ENCODE measurements at places on chromosomes 12 and 14.
A peak's percentile ranks its signal among the peaks of the same experiment; 100 is the strongest.

GRCh38 chr12:119016715-119017114, 35.4 kb downstream of the SRRM4 start:
- DNase-seq = no peak

DNA sequence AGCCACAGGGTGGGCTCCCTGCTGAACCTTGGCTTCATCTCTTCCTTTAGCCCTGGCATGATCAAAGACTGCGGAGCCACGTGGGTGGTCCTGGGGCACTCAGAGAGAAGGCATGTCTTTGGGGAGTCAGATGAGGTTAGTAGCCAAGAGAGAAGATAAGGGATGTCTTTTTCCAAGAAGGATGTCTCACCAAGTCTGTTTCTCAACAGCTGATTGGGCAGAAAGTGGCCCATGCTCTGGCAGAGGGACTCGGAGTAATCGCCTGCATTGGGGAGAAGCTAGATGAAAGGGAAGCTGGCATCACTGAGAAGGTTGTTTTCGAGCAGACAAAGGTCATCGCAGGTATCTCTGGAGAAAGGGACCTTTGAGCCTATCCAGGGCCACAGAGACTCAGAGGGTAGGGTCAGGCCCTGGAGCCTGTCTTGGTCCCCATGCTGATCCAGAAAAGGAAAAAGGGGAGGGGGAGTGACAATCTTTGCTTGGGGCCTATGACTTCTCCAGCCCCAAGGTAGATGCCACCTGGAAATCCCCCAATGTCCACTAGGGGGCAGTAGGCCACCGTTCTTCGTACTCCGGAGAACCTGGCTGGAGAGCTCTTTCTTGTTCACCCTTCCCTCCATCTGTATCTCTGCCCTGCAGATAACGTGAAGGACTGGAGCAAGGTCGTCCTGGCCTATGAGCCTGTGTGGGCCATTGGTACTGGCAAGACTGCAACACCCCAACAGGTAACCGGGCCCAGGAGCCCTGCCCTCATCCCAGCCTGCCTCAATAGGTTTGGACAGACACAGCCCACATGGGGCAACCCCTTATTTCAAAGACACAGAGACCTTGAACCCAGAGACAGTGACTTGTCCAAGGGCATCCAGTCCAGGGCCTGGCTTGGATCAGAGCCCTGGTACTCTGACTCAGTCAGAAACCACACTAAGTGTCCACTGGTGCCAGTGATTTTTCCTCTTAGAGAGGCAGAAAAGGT, 2.0 kb downstream of the TPI1 start:
- DNase-seq = peak; percentile 88

GRCh38 chr14:76432827-76433752, 57.2 kb downstream of the ESRRB start:
- DNase-seq = no peak

DNA sequence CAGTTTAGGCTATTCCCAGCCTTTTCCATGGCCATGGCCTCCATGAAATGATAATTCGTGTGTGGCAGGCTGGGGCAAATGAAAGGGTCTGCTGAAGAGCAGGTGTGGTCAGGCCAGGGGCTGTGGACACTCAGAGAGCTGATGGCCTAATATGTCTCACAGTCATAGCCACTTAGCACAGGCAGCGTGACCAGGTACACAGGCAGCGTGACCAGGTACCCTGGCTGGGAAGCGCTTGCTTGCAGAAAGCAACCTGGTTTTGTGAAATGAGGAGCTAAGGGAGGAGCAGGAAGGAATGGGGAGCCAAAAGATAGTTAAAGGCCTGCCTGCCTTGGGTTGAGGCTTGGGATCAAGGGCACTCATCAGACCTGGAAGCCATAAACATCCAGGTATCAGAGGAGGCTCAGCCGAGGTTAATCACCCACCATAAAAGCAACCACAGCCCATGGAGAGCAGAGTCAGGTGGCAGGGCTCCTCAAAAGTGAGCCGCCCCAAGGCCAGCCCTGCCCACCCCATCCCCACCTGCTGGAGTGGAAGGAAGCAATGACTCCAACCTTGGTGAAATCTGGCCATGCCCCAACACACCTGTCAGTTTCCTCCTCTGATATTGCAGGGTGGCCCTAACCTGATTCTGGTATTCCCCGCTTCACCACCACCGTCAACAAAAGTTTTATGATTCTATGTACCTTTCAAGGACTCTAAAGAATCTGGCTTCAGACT, 8.0 kb upstream of the KRT8 start:
- DNase-seq = no peak

- no peak for DNase-seq
These were observed 76.8 kb downstream of the ATXN7L3B start for GRCh38 chr12:74614426-74614825.

GRCh38 chr14:38129192-38129591, 78.5 kb upstream of the SSTR1 start:
- no peak for DNase-seq

- no peak for DNase-seq
These were observed 236.0 kb downstream of the BCL11B start for GRCh38 chr14:99035712-99036610.

DNA sequence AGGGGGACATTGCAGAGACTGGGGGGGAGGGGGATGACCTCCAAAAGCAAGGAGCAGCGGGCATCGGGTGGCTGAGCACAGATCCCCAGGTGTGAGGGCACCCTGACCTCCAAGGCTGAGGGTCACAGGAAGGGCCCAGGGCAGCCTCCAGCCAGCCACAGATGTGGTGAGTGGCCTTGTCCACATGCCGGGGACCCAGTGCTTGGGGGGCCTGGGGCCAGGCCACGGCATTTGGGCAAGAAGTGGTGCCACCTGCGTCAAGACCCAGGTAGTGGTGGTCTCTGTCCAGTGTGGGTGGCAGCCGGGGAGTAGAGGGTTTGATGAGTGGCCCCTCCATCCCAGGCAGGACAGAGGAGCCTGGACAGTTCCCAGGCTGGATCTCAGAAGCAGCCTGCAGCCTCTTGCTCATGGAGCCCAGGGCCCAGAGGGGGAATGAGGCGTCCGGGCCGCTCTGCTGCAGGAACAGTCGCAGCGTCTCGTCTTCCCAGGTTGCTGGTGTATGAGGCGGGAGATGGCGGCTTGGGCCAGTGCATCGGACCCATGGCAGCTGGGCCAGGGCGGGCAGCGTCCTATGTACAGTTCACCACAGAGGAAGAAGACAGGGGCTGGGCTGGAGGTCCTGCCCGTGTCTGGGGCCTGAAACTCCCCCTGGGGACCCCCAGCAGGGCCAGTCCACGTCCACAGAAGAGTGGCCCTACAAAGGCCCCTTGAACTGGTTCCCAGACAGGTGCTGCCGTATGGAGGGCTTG, 33.5 kb downstream of the CCNK start:
- DNase-seq = no peak

- DNase-seq = no peak
These were observed 12.5 kb upstream of the ANAPC5 start for GRCh38 chr12:121364683-121365121.

DNA sequence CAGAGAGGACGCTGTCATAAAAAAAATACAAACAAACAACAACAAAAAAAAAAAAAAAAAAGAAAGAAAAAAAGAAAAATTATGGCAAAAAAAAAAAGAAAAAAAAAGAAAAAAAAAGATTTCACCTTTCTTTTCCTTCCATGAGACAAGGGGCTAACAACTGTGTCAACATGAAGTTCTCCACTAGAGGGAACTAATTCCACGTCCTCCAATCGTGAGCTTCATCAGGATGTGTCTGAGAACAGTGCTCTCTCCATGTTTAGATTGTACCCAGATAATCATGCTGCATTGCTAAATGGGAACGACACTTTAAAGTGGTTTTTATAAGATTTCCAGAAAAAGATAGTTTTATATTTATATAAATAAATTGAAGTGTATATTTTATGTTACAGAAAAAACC, 96.2 kb upstream of the PTPRB start:
- no peak for DNase-seq

- no peak for DNase-seq
These were observed 22.3 kb downstream of the SYT1 start for GRCh38 chr12:78886719-78887407.

GRCh38 chr14:36579573-36580140, 2.8 kb downstream of the NKX2-8 start:
- DNase-seq = no peak

DNA sequence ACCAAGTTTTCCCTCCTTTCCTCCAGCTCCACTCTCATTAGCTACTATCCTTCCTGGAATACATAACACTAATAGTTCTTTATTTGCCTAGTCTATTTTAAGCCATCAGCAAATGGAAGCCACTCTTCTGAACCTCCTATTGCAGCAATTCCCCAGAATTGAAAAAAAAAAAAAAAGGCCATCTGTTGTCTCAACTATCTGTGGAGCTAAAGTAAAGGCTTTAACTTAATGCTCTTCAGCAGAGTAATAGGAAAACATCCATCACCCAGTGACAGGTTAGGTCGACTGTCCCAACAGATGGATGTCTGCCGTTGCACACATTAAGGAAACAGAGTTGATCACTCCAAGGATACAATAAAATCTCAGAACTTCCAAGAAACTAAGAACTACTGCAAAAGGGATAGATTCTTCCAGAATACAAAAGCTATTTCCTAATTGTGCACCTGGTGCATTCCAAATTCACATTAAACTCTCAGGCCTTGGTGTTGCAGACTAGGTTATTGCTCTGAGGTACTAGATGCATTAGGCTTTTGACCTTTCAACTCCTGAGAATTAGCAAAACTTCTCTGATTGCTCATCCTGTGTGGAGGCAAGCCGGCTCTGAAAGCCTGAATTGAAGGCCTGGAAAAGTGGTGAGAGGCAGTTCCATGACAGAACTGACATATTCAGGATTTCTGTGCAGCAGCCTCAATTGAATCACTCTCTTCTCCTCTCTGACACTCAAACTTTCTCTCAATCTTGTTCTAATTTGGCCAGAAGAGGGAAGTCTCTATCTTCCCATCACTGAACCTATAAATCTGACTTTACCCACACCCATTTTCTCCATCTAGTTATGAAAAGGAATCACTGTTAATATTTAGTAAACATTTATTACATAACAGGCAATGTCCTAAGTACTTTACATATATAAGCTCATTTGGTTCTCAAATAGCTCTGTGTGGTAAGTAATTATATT, 238.4 kb upstream of the HMGA2 start:
- no peak for DNase-seq

- no peak for DNase-seq
These were observed 77.0 kb downstream of the BICD1 start for GRCh38 chr12:32183650-32184049.

- peak; percentile 38 for DNase-seq
These were observed 79.8 kb downstream of the SRRM4 start for GRCh38 chr12:119060847-119061796.

DNA sequence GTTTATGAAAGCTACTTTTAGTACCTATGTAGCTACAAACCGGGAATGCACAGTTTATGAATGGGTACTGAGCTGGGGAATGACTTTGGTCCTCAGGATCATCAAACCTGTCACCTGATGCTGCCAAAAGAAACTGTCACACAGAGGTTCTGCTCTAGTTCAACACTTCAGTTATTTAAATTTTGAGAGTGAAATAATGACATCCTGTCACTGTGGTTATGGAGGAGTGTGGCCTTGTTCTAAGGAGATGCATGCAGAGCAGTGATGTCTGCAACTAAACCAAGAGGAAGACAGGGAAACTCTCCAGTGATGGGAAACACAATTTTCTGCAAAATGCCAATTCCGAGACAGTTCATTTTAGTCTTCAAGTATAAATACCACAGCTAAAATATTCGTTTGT, 4.8 kb upstream of the AEBP2 start:
- no peak for DNase-seq

DNA sequence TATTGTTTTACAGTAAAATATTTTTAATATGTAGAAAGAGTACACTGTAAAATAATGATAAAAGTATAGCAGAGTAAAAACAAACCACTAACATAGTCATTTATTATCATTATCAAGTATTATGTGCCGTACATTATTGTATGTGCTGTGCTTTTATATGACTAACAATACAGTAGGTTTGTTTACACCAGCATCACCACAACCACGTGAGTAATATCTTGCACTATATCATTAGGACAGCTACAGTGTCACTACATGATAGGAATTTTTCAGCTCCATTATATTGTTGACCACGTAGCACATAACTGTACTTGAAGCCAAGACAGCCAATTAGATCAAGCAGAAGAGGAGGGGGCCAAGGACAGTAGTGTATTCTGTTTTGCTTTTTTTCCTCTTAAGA, 415.4 kb downstream of the RAD51B start:
- DNase-seq = no peak

DNA sequence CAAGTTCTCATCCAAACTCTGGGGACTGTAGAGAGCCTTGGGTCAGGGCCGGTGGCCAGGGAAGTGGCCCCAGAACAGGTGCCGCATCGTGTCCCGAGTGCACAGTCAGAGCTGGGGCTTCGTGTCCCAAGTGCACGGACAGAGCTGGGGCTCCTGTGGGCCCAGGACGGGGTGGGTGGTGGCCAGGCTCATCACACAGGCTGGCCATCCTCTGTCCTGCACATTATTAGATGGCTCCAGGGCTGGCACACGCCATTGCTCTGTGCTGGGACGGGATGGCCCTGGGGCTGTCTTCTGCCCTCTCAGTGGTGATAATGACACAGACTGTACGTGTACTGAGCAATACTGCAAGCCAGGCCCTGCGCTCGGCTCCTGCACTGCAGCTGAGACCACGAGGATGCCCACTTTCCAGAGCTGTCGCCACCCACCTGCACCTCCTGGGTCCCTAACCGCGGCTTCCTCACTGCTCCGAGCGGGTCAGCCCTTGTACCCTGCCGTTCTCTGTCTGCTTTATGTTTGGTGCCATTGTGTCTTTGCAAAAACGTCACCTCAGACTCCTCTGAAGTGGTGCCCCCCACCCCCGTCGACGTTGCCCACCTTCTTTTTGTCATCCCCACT, 1.9 kb downstream of the FBRSL1 start:
- no peak for DNase-seq

DNA sequence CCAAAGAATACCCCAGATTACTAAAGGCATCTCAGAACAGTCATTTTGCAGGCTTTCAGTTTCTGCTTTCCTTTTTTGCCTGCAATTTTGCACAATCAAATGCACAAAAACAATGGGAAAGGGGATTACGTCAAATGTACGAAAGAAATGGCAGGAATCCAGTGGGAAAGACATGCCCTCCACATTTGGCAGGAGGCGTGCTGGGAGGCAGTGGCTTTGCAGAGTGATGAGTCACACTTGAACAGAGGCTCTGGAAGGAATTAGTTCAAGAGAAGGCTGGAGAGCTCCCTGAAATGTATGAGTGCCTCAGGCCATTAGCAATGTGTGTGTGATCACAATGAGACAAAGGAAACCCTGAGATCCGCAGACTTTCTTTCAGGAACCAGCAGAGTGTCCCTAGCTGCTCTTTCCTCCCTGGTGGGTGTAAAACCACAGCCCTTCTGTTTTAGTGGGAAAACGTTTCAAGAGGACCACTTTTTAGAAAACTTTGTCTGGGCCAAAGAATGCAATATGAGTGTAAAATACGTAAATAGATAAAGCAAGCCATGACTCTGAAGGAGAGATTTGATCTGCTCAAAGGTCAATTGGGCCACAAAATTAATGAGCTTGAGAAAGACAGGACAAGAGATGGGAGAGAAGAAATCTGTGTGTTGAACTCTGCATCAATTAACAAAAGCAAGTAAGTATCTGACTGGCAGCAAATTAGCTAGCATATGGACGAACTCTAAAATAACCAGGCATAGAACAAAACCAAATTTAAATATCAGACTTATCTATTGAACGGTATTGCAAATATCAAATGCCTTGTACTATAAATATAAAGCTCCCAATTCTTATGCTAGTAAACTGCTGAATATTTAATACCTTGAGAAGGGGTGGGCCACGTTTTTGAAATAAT, 155.4 kb upstream of the PDE3A start:
- DNase-seq = no peak
